NCI-H1092 (cell line): ENCODE measurements at places on chromosomes 6 and 20.

DNA sequence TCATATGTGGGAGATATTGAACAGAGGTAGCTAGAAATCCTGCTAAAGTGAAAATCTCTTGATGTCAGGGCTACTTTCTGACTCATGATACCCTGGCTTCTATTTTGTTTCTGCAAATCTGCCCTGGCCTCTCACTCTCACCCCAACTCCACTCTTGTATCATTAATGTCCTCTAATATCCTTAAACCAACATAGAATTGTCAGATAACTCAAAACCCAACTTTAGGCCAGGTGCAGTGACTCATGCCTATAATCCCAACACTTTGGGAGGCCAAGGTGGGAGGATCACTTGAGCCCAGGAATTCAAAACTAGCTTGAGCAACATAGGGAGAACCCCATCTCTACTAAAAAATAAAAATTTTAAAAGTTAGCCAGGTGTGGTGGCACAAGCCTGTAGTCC lies 33.8 kb upstream of the OSTM1 start:
- DNase-seq, result no peak

DNA sequence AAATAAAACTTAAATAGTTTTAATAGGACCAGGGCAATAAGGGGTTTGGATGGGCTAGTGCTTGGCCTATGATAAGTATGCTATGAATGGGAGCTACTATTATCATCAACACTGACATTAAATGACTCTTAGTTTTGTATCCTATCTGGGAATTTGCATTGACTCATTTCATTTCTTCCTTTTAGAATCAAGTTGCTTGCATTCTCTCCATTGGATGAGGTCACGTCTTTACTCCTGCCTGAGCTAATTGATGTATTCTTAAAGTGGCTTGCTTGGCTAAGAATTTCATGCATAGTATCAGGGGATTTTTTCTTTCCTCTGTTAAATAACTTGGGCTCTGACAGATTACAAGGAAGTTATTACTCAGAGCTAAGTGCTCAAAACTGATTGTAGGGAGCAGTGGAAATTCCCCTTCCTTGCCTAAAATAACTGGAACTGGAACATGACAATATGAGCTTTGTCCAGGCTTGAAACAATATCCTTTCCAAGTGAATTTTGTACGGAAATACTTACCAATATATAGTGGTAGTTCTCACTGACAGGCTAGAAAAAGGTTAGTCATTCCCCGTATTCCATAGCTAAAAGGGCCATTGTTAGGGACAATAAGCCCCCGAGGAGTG lies 169.9 kb downstream of the BCAS1 start:
- DNase-seq, result no peak

GRCh38 chr6:41716516-41717391 lies 18.7 kb downstream of the TFEB start:
- no peak for DNase-seq

- DNase-seq, result no peak
Observed at GRCh38 chr6:41683273-41683522, 44.9 kb downstream of the MDFI start.

DNA sequence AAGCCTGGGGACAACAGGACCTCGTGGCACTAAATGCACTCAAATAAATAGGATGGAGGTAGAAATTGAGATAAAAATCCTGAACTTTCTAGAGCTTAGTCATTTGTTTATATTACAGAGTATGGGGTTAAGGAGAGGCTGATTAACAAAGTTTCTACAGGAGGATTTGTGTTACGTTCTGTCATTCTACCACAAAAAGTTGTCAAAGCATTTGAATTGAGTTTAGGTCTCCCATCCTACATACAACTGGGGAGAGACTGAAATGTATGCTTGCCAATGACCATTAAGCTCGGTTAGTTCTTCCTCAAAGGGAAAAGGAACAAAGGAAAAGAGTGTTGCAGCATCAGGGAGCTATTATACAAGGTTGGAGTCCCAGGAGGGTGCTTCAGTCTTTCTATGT lies 597.9 kb downstream of the COL12A1 start:
- no peak for DNase-seq

DNA sequence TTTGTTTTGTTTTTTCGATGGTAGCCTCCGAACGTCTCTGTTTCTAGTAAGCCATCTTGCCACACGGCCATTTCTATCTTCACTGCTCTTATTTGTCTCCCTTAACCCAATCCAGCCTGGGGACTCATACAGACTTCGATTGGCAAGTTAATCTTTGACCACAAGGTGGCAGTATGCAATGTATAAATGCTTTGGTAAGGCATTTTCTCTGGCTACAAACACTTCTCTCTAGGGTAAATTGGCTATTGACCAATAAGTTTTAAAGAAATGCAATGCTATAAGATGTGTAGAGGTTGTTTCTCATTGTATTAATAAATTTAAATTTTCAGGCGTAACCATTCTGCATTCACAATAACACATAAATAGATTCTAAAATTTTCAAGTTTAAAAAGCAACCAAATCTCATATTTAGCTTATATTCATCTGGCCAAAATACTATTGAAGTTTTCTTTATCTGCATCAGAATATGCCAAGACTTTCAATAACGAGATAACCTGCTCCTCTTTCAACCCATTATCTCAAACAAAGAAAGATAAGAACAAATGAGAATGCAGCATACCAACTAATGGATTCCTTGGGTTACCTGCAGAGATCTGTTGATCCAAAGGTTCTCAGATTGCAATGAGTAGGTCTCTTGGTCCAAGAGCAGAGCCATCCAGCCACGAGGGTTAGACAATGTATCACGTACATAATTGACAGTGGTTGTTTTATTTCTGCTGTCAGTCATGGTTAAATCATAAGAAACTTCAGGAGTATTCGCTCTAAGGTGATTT lies 231.9 kb downstream of the PKHD1 start:
- DNase-seq, result peak; percentile 34

DNA sequence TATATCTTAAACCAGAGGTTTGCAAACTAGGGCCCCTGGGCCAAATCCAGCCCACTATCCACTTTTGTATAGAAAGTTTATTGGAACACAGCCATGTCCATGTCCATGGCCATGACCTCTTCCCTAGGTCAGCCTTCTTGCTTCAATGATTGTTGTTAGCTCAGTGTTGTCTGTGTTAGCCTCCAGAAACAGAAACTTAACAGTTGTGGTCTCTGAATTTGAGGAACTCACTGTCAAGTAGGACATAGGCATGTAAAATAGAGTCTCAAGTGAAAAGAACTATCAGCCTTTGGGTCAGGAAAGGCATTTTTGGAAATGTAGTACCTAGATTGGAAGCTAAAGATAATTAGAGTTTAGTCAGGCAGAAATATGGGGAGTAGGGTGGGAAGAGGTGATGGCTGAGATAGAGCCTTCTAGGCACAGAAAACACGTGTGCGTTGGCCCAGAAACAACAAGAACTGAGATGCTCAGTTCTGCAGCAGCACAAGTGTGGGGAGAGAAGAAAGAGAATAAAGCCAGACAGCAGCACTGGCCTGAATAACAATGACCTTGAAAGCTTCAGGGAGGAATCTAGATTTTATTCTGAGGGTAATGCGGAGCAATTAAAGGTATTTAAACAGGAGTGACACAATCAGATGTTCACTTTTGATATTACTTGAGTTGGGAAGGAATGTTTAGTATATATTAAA lies 87.0 kb upstream of the OLIG3 start:
- DNase-seq, result no peak

- DNase-seq, result no peak
Observed at GRCh38 chr6:25125736-25126135, 153.4 kb upstream of the CARMIL1 start.

- DNase-seq, result no peak
Observed at GRCh38 chr6:3372184-3372846, 84.5 kb downstream of the SLC22A23 start.

DNA sequence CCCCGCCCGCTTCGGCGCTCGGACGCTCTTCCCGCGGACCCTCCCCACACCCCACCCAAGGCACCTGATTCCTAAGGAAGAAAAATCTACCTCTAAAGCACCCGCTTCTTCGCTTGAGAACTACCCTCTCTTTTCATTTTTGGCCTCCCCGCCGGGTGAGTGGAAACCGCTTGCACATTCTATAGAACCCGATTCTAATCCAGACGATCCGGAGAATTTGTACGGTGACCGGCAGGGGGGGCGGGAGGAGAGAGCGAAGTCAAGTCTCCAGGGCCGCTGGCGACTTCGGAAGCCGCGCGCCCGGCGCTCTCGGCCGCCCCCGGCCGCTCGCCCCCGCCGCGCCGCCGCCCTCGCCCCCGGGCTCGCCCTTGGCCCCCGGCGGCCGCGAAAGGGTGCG lies at the start of gene RBM24:
Gene RBM24, plus strand, starts transcription at position 262 of the 397 bp plus-strand sequence. CDS start 221 bp downstream, outside the sequence.
- DNase-seq, result peak; percentile 30

- DNase-seq, result no peak
Observed at GRCh38 chr6:136123468-136123867, 126.6 kb downstream of the MTFR2 start.

- DNase-seq, result no peak
Observed at GRCh38 chr20:37363221-37364012, 17.5 kb downstream of the SRC start.

DNA sequence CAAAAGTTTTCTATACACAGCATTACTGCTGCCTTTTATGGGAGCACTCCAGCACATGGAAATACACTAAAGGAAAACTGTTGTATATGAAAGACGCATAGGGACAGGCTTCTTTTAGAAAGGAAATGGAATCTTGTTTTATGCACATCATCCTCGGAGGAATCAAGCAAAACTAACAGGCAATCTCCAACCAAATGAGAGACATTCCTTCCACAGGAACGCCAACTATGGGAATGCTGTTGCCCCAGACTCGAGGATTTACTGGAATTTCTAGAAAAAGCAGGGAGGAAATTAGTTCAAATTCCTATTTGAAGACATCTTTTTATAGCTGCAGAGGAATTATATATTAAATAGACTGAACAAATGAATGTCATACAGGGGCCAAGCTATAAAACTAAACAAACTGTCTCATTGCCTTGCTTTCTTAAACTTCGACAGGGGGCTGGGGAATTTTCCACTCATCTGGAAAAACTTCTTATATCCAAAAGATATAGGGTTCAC lies 52.2 kb downstream of the LYRM4 start:
- no peak for DNase-seq

DNA sequence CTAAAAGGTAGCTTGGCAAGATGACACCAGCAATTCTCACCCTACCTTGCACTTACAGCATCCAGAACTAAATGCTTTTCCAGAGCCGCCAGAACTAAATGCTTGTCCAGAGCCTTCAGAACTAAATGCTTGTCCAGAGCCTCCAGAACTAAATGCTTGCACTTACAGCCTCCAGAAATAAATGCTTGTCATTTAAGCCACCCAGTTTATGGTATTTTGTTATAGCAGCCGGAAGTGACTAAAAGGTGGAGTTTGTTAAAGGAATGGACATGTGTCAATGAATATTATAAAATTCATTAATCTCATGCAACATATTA lies 133.5 kb downstream of the GPX5 start:
- no peak for DNase-seq

- DNase-seq, result no peak
Observed at GRCh38 chr20:56200456-56200855, 48.1 kb upstream of the MC3R start.

DNA sequence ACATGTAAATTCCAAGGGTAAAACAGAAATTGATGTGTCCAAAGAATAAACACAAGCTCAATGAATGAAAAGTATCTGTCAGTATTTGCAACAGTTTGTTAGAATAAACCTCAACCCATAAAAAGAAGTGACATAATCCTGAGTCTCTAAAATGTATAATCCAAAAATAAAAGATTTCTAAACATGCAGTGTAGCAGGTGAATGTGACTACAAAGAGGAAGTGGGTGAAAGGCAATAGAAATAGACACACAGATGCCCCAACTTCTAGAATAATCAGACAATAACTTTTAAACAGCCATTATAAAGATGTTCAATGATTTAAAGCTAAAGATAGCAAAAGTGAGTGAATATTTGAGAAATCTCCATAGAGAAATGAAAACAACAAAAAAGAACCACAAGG lies 1009.2 kb upstream of the GJE1 start:
- no peak for DNase-seq

DNA sequence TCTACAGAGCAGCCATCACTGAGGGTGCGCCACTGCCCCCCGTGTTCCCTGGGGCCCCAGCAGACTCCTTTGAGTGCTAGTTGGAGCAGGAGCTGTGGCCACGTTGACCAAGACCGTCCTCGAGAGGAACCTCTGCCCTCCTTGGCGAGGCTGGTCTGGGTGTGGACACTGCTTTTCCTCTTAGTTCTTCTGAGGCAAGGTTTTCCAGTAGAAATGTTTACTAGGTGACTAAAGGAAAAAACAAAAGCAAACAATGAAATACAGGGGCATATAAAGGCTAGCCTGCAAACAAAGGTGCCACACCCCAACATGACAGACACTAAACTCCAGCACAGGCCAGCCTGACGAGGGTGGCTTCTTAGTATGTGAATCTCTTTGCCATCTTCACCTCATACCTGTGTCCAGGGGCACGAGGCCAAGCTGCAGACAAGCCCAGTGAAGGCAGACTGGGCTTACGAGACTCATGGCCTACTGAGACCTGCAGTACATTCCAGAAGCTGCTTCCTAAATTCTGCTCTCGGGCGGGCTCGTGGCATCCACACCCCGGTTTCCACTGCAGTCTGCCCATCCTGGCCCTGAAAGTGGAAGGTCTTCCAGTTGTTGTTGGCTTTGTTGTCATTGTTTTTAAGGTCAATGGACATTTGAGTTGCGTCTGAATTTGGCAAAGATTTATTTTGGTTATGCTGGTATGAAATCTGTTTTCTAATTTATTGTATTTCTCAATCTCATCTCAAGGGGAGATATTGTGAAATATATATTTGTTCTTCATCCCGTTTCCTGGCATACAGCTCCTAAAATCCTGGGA lies 39.2 kb downstream of the FAM50B start:
- no peak for DNase-seq

GRCh38 chr6:17423026-17423425 lies 29.6 kb downstream of the CAP2 start:
- no peak for DNase-seq

GRCh38 chr6:32845384-32845884 lies 1.6 kb upstream of the PSMB8 start:
- DNase-seq, result no peak

GRCh38 chr20:32958574-32958973 lies 45.7 kb downstream of the SUN5 start:
- DNase-seq, result no peak

DNA sequence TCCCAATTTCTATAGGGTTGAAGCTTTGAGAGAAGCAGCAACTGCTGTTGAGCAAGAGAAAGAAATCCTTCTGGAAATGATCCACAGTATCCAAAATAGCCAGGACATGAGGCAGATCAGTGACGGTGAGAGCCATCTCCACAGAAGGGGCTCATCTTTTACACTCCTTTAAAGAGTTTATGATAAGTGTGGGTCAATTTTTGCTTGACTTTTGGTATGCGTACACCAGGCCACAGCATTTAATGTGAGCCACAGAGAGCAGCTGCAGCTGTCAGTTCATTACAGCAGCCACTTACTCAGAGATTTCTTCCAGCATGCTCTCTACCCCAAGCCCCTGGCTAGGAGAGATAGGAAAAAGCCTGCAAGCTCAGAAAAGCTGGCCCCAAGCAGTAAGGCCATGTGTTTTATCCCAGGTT lies 9.9 kb downstream of the BAG2 start:
- DNase-seq, result no peak
